ENCODE measurements at places on chromosomes 1 and 21.
A peak's percentile ranks its signal among the peaks of the same experiment; 100 is the strongest.

- DNase-seq = no peak
Measured at GRCh38 chr1:14553711-14554110, 44.8 kb upstream of the KAZN start.

GRCh38 chr1:201792534-201793305 is 36.2 kb upstream of the IPO9 start:
- DNase-seq = peak; percentile 85

DNA sequence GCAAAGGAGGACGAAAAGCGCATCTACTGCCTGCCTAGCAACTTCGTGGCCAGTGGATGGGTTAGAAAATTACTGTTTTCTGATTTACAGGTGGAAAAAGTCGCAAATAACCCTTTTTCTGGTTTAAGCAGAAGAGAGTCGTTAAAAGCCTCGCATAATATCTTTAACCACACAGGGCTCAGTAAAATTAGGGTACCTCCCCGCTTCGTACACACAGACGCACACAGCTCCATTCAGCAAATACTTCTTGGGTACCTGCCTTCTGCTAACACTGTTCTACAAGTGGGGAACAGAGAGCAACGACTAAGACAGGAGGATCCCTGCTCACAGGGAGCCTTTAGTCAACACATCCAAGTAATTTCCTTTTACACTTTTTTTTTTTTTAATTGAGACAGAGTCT is 704 bp downstream of the ALG6 start:
- peak; percentile 1 for DNase-seq

- peak; percentile 81 for DNase-seq
Measured at GRCh38 chr1:23422241-23422877, 2.2 kb downstream of the TCEA3 start.

GRCh38 chr1:66237722-66238479 is 296.1 kb upstream of the SGIP1 start:
- no peak for DNase-seq

- no peak for DNase-seq
Measured at GRCh38 chr1:9785406-9785805, 38.4 kb downstream of the CLSTN1 start.

- DNase-seq = peak; percentile 81
Measured at GRCh38 chr21:38839328-38840286, 33.9 kb downstream of the ETS2 start.

DNA sequence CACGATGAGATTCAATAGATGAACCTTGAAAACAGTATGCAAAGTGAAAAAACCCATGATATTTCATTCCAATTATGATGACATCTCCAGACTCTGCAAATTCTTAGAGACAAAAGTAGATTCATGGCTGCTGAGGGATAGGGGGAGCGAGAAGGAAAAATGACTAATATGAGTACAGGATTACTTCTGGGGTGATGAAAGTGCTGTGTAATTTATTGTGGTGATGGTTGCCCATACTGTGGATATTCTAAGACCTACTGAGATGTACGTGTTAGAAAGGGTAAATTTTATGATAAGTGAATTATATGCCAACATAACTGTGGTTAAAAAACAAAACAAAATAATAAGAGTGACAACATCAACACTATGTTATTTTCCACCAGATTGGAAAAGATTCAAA is 18.9 kb upstream of the RGS7 start:
- DNase-seq = no peak

DNA sequence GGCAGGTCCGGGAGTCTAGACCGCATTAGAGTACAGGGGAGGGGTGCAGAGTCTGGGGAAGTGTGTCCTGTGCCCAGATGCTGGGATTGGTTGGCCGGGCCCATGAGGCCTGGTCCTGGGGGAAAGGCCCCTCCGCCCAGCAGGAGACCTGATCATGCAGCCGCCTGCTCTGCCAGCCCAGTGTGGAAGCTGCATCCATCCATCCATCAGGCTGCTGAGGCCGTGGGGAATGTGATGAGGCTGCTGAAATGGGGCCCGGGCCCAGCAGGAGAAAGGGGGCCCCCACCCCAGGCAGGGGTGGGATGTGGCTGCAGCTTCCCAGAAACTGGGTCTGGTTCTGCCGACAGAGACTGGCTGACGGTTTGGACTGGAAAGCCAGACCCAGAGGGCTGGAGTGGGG is 37.2 kb downstream of the EPHA2 start:
- no peak for DNase-seq

- peak; percentile 14 for DNase-seq
Measured at GRCh38 chr1:108316545-108316944, 72.7 kb upstream of the NBPF4 start.

DNA sequence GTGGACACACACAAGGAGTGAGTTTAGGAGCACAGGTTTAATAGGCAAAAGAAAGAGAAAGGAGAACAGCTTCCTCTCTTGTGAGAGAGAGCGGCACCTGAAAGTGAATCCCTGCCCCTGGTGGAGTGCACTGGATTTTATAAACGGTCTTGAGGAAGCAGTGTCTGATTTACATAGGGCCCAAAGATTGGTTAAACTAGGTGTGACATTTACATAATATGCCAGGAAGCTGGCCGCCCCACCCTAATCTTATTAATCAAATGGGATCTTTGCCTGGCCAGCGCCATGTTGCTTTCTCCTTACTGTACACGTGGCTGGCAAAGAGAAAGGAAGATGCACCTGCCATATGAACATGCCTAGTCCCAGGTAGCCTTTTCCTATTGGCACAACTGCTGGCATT is 38.7 kb downstream of the CFH start:
- no peak for DNase-seq

- DNase-seq = no peak
Measured at GRCh38 chr1:227728059-227728891, 6.8 kb downstream of the JMJD4 start.

DNA sequence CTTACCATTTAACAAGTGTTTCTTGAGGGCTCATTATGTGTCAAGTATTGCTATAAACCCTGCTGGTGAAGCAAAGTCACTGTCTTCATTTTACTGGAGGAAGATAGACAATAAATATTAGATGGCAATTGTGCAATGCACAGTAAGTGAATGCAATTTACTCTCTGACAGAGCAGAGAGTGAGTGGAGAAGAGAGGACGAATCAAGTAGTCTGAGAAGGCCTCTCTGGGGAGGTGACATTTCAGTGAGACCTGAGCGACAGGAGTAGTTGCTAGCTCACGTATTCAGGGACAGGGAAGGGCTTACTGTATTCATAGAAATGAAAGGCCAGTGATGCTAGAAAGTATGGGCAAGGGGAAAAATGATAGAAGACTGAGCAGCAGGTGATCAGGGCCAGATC is 1.2 kb upstream of the NMNAT2 start:
- no peak for DNase-seq

DNA sequence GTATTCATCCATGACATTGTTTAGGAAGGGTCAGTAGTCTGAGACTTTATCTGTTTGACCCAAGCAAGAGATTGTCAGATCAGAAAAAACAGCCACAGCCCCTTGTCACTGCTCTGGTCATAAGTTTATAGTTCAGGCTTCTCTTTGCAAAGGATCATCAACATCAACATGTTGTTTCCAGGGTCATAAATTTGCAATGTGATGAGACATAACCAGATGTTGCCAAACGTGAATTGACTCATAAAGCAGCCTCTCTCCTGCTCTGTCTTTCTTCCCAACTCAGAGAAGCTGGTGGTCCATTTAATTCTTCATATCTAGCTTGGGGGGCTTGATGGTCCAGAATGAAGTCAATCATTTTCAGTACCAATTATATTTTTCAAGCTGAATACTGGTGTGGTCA is 507.2 kb upstream of the PBX1 start:
- peak; percentile 21 for DNase-seq

DNA sequence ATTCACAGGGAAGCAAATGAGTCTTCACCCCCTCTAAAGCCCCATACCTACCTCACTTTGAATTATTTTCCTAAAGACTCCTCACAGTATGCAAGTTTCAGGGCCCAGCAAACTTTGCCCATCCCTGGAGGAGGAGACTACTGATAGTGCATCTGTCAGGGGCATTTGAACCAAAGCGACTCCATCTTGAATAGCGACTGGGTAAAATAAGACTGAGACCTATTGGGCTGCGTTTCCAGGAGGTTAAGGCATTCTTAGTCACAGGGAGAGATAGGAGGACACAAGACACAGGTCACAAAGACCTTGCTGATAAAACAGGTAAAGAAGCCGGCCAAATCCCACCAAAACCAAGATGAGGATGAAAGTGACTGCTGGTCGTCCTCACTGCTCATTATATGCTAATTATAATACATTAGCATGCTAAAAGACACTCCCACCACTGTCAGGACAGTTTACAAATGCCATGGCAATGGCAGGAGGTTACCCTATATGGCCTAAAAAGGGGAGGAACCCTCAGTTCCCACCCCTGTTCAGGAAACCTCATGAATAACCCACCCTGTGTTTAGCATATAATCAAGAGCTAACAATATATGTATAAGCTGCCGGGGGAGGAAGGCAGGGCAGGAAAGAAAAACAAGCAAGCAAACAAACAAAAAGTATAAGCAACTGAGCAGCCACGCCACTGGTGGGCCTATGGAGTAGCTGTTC is 3.3 kb upstream of the PKNOX1 start:
- no peak for DNase-seq
